ENCODE measurements at places on chromosomes 6 and 20.

DNA sequence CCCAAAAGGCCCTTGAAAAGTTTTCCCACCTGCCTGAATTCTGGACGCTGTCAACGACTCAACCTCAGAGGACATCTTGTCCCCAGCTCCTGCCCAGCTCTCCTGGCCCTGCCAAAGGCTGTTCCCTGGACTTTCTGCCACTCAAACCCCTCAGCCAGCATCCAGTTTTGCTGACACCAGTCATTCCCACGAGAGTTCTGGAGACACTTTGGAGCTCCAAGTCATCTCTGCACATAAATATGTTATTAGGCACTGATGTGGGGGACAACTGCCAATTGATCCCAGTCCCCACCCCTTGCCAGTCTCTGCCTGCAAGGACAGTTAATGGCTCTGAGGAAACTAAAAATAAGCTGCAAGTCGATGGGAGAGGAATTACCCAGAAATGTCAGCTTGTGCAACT lies 38.9 kb upstream of the KCNB1 start:
- DNase-seq: no peak

DNA sequence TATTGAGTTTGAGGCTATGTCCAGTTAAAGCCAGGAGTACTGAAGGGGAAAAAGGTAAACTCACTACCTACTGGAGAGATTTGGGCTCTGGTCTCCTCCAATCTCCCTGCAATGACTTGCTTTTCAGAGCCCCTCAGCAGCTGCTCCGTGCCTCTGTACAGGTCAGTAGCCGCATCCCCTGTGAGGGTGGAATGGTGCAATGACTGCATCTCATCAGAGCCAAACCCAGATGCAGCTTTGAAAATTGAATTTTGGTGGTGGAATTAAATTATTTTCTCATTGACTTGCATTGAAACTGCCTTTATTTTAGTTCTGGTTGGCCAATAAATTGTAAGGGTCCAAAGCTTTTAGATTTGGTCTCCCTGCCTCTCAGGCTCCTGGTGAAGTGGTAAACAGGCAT lies 166.7 kb downstream of the DLL1 start:
- no peak for DNase-seq

GRCh38 chr6:170463101-170463721 lies 89.9 kb downstream of the PSMB1 start:
- no peak for DNase-seq

- no peak for DNase-seq
Measured at GRCh38 chr6:133245422-133245903, 4.3 kb downstream of the EYA4 start.

GRCh38 chr6:156809446-156810178 lies 32.4 kb downstream of the ARID1B start:
- DNase-seq: no peak

GRCh38 chr20:8645326-8645725 lies 423.6 kb upstream of the PLCB4 start:
- DNase-seq: no peak

DNA sequence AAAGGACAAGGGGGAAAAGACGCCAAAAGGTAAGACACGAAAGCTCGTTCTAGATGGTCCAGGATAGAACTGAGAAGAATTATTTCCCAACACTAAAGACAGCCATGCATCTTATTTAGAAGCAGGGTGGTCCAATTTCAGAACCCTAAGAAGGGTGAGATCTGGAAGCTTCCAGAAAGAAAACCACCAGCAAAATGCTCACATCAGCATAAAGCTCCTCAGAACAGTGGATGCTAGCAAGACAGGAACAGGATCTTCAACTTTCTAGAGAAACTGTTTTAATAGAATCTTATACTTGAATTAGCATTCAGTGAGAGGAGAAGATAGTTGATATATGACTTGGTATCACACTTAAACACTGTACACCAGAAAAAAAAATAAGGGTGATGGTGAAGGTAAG lies 101.5 kb downstream of the ZFP64 start:
- no peak for DNase-seq

Measured in Karpas-422 (cell line).